ENCODE measurements at places on chromosomes 6 and 20.

- no peak for DNase-seq
These were observed 18.2 kb downstream of the GPX5 start for GRCh38 chr6:28543651-28544610.

GRCh38 chr20:17916433-17916891 is 52.1 kb downstream of the SNX5 start:
- no peak for DNase-seq

GRCh38 chr6:134624781-134625180 is 306.9 kb upstream of the SGK1 start:
- no peak for DNase-seq

DNA sequence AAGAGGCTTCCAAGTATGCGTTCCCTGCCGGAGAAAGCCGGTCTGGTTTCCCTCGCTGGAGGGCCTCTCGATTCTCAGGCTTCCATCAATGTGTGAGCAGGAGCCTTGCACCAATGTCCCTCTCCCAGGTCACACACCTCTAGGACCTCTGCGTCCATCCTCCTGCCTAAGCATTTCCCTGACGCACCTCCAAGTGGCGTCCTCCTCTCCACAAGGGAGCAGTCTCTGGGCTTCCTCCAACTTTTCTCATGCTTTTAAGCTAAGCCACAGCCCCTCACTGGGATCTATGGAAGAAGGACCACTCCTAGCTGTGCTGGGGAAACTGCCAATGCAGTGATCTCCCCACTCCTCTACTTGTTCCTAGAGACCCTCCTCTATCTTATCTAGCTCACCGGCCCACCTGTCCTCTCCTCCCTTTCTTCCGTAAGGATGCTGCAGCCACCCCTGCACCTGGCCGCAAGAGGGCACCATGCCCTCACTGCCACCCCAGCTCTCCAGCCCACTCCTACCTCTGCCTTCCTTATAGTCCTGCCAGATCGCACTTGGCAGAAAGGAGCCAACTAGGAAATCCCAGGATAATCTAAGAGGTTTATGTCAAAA is 258.7 kb downstream of the LRFN2 start:
- DNase-seq: peak; percentile 35

DNA sequence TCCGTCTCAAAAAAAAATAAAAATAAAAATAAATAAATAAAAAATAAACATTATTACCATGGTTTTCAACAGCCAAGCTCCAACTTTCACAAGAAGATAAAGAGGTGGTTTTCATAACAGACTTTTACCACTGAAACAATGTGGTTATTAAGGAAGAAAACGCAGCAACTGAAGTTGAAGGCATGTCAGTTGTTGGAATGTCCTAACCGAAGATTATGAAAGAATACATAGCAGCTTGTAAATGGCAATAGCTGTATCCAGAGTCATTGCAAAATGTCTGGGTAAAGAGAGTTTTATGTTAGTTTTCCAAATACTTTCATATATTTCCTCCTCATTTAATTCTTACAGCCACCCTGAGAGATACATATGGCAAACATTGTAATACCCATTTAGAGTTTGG is 161.6 kb upstream of the MARCKS start:
- no peak for DNase-seq

- no peak for DNase-seq
These were observed 181.8 kb downstream of the DLL1 start for GRCh38 chr6:170108890-170109587.

DNA sequence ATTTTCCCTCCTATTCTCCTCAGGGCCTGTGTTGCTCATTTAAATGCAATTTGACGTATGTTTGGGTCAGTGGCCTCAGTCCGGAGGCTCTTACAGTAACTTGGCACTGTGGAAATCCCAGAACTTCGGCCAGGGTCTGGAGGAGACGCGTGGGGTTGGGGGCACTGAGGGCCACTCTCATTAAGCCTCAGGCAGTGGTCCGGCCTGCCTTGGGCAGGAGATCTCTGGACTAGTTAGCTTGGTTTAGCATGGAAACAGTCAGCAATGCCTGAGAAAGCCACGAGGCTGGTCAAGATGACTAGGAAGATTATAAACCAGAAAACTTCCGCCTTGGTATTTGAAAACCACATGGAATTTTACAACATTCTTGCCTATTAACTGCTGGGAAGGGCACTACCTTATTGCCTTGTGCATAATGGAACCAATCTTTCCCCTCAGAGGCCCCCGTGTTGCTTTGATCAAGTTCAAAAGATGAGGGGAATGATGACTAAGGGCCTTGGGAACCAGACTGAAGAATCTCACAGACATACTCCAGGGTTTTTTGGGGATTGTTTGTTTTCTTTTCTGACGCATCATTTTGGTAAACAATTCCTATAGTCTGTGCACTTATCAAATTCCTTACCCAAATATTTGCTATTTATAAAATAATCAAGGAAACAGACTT is 206.0 kb upstream of the PREP start:
- DNase-seq: no peak

DNA sequence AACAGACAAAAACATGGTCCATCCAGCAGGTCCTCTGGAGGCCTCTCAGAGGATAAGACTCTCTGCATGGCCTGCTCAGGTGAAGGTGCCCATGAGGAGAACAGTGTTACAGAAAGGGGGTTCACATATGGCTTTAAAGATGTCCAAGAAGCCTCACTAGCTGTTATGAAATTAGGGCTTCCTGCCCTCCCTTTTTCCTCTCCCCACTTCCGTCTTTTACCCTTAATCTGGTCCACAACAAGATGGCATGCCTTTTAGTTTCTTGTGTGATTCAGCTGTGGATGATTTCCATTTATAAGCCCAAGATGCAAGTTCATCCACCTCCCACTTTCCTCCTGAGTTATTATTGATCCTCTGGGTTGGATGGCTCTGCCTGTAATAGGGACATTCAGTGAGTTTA is 14.0 kb downstream of the GCNT2 start:
- DNase-seq: no peak

DNA sequence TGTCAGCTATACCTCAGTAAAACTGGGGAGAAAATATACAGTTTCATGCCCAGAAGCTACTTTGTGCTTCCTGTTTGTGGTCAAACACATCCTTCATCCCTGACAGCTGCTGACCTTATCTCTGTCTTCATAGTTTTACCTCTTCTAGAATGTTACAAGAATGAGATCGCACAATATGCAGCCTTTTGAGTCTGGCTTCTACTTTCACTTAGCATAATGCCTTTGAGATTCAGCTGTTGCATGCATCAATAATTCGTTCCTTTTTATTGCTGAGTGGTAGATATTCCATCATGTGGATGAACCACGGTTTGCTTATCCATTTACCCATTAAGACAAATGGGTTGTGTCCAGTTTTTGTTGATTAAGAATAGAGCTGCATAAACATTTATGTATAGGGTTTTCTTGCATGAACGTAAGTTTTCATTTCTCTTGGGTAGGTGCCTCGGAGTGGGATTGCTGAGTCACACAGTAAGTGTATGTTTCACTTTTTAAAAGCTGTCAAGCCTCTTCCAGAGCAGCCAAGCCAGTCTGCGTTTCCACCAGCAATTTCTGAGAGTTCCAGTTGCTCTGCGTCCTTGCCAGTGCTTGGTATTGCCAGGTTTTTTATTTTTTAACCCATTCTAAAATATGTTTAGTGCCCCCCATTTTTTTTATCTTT is 86.6 kb upstream of the PAX1 start:
- peak; percentile 89 for DNase-seq

GRCh38 chr6:99822741-99823512 is 171.1 kb downstream of the MCHR2 start:
- DNase-seq: peak; percentile 77

Data from MM.1S (cell line).